ENCODE measurements at places on chromosomes 3 and 15.
A peak's percentile ranks its signal among the peaks of the same experiment; 100 is the strongest.

GRCh38 chr15:41483115-41483514 is 10.6 kb upstream of the ITPKA start:
- DNase-seq: peak; percentile 56

DNA sequence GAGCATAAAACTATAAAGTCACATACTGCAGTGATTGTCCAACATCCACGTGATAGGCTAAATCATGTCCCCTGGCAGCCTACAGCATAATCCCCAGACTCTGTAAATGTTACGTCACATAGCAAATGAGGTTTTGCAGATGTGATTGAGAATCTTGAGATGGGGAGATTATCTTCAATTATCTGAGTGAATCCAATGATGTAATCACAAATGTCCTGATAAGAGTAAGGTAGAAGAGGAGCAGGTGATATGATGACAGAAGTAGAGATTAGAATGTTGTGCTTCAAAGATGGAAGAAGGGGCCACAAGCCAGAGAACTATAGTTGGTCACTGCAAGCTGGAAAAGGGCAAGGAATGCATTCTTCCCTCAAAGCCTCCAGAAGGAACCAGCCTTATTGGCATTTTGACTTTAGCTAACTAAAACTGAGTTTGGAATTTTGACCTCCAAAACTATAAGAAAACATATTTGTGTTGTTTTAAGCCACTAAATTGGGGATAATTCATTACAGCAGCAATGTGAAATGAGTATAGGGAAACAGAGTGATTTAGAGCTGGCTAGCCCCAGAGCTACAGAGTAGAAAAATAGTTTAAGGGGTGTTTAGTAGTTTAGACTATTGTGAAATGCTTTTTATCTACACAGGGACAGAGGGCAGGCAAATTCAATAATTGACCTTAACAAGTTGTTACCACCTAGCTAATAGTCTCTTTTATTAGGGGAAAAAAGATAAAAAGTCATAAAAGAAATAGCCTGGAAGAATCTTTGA is 15.2 kb downstream of the SLC2A2 start:
- no peak for DNase-seq

- no peak for DNase-seq
Observed at GRCh38 chr3:182735672-182736071, 57.6 kb upstream of the ATP11B start.

DNA sequence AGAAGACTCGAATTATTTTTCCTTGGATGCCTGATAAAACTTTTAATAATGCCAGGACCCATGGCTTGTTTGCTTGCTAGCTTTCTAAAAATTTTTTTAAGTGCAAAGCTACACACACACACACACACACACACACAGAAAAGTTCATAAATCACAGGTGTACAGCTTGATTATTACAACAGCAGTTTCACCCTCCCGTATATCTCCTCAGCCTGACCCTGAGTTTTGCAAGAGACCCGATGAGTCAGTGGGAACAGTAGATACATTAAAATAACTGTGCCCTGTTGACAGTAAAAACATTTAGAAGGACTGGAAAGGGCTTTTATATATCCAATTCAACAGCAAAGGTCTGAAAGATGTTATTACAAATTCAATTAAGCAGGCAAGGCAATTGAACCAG is 46.7 kb downstream of the EMC4 start:
- no peak for DNase-seq

DNA sequence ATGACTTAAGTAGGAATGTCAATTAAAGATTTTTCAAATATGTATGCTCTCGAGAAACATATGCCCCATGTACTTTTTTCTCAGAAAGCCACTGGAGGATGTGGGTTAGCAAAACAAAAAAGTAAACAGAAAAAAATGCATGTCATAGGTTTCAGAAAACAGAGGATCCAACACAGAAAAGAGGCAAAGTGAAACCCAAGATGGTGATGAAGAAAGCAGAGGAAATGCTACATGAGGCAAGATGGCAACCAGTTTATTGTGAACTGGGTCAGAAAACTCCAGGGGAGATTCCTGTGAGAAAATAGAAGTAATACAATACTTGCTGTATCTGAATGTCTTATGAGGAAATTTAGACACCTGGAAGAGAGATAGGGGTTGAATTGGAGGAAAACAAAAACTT is 30.8 kb upstream of the EOMES start:
- no peak for DNase-seq

GRCh38 chr3:172087198-172087597 is 47.8 kb downstream of the FNDC3B start:
- no peak for DNase-seq

GRCh38 chr3:46080124-46080968 is 53.1 kb upstream of the XCR1 start:
- no peak for DNase-seq

DNA sequence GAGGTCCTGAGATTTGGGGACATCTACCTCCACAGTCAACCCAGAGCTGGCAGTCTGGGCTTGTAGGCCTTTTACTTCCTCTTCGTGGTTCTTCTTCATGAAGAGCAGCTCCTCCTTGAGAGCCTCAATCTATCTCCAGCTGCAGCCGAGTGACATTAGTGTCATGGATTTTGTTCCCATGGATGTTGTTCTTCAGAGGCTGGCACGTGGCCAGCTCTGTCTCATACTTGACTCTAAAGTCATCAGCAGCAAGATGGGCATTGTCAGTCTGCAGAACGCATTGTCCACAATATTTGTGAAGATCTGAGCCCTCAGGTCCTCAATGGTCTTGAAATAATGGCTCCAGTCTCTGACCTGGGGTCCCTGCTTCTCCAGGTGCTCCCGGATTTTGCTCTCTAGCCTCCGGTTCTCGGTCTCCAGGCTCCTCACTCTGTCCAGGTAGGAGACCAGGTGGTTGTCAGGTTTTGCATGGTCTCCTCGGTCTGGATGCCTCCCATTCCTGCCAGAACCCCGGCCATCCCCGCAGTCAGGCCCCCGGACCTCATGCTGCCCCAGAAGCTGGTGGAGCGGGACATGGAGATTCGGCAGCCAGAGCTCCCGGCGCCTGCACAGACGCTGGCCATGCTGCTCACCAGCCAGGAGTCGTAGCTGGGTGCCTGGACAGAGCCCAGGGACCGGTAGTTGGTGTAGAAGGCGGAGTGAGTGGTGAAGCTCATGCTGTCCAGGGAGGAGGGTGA is 3.4 kb upstream of the CCNL1 start:
- DNase-seq: no peak

- peak; percentile 45 for DNase-seq
Observed at GRCh38 chr15:58410353-58410752, 21.4 kb upstream of the LIPC start.

- DNase-seq: no peak
Observed at GRCh38 chr15:60784483-60785254, 305.7 kb upstream of the ICE2 start.

DNA sequence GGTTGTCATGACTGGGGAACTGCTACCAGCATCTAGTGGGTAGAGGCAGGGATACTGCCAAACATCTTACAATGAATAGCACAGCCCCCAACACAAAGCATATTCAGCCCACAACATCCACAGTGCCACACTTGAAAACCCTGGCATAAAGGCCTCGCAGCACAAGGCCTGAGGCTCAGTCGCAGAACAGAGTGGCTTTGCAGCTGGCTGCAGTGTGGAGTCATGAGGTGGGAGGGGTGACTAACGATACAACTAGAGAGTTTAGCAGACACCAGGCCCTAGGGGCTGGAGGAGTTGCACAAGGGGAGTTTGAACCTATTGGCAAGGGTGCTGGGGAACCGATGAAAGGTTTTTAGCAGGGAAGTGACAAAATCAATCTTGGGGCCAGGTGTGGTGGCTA is 32.1 kb downstream of the GRK7 start:
- DNase-seq: no peak

- DNase-seq: no peak
Observed at GRCh38 chr3:189652042-189652441, 20.9 kb downstream of the TP63 start.

DNA sequence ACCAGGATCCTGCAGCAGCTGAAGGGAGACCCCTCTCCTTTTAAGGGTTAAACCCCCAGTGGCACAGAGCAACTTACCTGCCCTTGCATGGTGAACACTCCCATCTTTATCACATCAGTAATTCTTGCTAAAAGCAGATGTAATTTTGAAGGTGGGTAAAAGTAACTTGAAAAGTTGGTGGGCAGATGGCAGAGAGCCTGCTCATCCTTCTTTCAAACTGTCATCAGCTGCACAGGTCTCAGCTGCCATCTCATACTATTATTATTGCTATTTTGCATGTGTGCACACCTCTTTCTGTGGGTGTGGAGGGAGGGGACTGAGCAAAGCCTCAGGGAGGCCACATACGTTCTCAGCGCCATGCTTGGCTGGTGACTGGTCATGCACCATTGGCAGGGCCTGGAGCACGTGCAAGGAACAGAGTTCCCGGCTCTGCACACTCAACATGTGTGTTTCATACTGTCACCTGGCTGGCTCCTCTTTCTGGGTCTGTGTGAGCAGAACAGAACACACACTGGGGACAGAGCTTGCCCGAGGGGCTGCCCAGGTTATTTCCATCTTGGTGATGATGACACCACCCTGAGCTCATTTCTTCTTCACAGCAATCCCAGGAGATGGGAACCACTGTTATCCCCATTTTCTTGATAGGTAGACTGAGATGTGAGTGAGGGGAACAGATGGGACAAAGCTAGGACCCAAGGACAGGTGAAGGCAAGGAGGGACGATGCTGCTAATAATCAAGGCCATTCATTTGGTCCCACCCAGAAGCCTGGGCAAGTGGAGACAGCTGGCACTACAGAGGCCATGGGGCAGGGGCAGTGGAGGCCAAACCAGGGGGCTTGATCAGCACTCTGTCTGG is 95.8 kb upstream of the KLF13 start:
- no peak for DNase-seq

DNA sequence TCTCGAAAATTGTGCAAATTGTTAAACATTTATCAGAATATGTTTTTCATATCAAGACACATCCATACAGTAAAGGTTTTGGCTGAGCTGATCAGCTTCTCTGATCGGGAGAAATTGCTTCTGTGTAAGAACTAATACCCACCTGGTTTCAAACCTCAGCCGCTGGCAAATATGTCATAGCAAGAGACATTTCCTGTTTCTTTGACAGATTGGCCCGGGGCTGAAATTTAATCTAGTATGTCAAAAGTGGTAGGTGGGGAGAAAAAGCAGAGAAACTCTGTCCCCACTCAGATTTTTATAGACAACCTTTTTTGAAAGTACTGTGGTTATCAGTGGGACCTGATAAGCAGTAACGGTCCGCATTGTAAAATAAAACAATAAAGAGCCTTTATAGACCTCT is 88.8 kb upstream of the SLC24A5 start:
- DNase-seq: no peak

GRCh38 chr15:64943512-64944225 is 32.0 kb downstream of the ANKDD1A start:
- no peak for DNase-seq

GRCh38 chr15:40591389-40591788 is 2.7 kb upstream of the KNL1 start:
- DNase-seq: no peak

DNA sequence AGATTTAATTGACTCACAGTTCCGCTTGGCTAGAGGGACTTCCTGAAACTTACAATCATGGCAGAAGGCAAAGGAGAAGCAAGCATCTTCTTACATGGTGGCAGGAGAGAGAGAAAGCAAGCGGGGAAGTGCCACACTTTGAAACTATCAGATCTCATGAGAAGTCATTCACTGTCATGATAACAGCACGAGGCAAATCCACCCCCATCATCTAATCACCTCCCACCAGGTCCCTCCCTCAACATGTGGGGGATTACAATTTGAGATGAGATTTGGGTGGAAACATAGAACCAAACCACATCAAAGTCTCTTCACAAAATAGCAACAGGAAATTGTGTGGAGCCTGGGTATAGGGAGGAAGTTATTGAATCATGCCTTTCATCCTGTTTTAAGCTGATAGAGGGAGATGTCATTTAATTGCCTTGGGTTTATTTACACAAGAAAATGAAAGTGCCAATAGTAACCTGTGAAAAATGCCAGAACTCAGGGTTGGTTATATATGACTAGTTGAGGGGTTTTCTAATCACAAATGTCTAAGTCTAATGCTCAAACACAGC is 624.8 kb upstream of the LMCD1 start:
- DNase-seq: peak; percentile 67

- DNase-seq: peak; percentile 79
Observed at GRCh38 chr15:98853161-98853560, 154.4 kb downstream of the PGPEP1L start.

All from CD4-positive, alpha-beta T cell treated with Interleukin-21 for 1 hour (primary cell).